ENCODE measurements at places on chromosomes 4 and X.
A peak's percentile ranks its signal among the peaks of the same experiment; 100 is the strongest.

DNA sequence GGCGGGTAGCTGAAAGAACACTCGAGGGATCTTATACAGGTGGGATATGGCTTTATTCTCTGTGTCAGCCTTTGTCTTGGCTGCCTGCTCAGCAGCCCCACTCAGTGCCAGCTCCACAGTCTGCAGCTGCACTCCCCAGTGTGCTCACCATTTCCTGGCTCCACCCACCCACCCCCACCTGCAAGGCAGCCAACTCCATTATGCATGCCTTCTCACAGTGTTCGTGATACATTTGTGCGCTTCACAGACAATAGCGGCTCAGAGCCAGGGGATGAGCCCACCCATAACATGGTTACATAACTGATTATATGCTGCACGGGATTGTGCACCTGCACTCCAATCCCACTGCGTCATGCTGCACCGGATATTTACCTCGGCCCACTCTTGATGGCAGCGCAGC lies 8.8 kb upstream of the TMEM128 start:
- DNase-seq, result no peak

- peak; percentile 57 for DNase-seq
Measured at GRCh38 chrX:1392376-1393068, 609 bp upstream of the SLC25A6 start.

- no peak for DNase-seq
Measured at GRCh38 chr4:186108391-186108790, 3.9 kb downstream of the FAM149A start.

DNA sequence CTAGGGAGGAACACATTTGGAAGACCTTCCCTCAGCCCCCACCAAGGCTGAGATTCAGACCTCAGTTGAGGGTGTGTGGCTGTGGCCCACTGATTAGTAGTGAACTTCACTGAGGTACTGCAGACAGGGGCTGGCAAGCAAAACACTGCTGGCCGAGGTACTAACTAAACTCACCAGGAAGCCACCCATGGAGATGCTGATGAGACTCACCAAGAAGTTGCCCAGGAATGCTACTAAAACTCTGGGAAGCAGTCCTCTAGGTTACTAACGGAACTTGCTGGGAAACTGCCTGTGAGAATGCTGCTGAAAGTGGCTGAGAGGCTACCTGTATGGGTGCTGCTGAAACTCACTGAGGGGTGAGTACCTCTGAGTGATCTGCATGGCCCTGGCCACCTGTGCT lies 372.4 kb upstream of the RPS6KA3 start:
- DNase-seq, result no peak

DNA sequence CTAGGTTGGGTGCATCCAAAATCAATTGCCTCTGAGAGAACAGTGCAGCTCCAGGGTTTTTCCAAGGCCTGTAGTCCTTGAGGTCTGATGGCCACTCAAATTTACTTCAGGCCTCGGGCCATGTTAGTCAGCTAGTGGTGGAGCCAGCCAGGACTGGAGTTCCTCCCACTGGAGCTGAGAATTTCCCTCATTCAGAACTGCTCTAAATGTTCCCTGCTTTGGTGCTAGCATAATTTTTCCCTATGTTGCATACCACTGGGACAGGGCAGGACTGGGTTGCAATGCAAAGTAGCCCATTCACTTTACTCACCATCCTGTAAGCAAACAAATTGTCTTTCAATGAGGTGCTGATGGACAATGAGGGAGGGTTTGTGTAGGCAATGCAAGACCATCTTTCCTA lies 146.0 kb upstream of the ZXDB start:
- no peak for DNase-seq

DNA sequence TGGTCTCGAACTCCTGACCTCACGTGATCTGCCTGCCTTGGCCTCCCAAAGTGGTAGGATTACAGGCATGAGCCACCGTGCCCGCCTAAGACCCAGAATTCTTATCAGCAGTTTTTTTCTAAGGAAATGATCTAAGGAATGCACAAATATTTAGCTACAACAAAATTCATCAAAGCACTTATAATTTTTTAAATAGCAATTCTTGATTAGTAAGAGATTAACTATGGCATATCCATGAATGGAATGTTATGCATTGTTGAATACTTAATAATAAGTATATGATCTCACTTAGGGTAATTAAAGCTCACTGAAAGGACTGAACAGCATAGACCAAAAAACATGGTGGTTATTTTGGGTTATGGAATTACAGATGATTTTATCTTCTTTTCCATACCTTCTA lies 18.4 kb downstream of the CENPU start:
- DNase-seq, result no peak

- DNase-seq, result no peak
Measured at GRCh38 chr4:25663781-25664180, 8.1 kb downstream of the SLC34A2 start.

GRCh38 chr4:104890598-104891275 lies 255.9 kb upstream of the TET2 start:
- DNase-seq, result no peak
